ENCODE measurements at places on chromosomes 7 and 10.

GRCh38 chr7:51289623-51290303 lies 26.8 kb downstream of the COBL start:
- DNase-seq, result no peak

DNA sequence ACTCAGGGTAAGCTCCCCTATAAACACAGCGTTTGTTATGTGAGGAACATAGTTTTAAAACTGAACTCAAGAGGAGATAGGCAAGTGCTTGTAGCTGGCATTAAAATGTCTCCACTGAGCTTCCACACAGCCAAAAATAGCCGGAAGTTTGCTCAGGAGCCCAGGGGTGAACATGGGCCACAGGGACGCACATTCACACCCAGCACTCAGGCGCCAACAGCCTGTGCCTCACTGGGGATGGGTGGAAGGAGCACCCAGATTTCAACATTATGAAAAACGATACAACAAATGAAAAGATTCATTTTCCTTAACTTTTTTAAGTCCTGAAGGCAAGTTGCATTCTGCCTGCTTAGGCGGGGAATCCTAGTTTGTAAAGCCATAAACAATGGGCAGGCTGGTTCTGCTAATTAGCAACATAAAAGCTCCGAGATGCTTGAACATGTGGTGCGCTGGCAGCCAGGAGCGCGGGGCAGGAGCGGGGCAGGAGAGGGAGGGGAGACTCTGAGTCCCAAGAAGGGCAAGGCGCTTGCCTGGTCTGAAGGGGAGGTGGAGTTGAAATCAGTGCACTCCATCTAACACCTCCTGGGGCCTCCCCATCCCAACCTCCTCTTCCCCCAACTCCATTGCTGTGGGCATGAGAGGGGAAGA lies 235.9 kb downstream of the COBL start:
- no peak for DNase-seq

DNA sequence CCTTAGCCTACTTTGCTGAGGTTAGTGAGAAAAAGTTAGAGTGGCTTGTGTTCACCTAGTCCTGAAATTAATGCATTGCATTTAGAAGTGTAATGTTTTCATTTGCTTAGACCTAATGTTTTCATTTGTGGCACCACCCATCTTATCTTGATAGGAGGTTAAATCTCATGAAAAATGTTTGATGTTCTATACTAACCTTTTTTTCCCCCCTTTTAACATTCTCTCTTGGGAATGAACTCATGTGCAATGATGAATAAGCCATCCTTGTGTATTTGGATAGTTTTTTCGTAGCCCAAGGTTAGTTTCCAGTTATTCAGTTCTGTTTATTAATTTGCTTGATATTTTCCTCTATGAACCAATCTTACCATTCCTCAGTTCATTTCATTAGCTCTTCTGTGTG lies 2.8 kb downstream of the FHIP2A start:
- no peak for DNase-seq

DNA sequence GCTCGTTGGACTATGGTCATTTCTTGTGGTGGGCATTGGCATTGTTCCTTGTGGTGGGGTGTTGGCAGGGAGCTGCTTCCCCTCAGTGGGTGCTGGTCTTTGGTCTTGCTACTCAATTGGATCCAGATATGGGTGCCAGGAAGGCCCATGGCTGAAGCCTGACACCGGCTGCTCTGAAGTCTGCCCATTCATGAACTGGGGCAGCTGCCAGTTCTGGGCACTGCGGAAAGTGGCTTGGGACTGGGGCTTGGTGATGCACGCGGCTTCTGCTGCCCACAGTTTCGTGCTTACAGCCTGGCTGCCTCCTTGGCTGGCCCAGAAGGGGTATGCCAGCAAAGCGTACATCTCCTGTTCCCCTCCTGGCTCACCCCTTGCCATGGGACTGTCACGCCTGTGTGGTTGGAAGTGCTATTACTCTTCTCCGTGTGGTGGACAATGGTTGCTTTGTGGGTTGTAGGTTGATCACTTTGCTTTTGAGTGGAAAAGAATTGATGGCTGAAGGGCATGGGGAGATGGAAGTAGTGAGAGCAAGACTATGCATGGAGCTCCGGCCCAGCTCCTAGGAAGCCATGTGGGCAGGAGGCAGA lies 54.7 kb downstream of the ADAMTS14 start:
- DNase-seq, result no peak

DNA sequence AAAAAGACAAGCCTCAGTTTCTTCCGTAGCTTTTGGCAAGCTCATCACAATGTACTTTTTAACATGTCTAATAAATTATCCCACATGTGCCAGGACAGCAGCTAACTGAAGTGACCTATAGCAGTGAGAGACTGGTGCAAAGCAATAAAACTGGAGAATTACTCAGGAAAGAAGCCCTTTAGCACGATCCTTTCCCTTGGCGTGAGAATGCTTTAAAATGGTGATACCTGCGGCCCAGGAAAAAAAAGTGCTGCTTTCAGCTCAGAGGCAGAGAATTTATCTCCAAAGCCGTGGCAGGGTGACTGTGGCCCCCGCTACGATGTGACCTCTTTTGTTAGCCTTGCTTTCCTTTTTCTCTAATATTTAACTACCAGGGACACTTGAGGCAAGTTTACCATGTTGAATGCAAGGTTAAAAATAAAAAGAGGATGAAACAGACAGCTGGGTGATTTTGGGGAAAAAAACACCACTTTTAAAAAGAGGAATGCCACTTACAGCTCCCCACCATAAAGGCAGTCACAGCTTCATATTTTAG lies 184.0 kb downstream of the FANK1 start:
- DNase-seq, result no peak

DNA sequence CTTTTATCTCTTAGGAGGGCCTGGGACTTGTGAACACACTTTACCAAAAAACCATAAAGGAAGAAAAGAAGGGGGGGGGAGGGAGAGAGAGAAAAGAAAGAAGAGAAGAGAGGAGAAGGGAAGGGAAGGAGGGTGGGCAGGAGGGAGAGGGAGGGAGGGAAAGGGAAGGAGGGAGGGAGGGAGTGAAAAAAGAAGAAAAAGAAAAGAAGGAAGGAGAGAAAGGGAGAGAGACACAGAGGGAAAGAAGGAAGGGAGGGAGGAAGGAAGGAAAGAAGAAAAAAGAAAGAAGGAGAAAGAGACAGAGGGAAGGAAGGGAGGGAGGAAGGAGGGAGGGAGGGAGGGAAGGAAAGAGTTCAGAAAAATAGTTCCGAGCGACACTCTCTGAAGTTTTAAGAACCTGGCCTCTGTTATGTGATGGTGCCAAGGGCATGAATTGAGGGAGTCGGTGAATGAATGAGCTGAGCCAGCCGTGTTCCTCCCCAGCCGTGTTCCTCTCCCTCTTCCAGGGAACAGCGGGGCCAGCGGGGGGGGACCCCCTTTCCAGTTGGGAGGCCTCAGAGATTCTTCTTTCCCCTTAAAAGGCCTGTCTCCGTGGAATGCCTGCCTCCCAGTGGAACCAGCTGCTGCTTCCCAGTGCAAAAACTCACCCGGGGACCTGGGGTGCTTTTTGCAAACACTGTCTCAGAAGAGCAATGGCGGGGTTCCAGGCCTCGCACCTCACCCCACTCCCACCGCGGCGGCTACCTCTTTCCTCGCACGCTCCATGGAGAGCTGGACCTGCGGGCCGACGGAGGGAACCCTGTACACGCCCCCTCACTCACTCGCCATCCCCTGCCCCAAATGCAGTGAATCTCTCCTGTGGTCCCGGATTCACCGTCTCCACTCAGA lies 84.1 kb downstream of the FOXL3 start:
- no peak for DNase-seq

- no peak for DNase-seq
These were observed 487.1 kb downstream of the ATRNL1 start for GRCh38 chr10:115580239-115580638.

DNA sequence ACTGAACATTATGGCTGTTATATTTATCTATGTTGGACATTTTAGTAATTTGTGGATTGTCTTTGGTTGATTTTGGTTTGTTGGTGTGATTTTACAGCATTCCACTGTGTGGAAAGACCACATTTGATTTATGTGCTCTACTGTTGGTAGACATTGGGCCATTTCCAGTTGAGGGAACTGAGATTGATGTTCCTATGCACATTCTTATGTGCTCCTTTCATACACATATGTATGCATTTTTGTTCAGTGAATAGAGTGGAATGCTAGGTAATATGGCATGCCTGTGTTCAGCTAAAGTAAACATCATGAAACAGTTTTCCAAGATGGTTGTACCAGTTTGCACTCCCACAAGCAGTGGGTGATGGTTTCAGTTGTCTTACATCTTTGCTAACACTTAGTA lies 15.1 kb downstream of the CACNB2 start:
- no peak for DNase-seq

All from GM06990 (cell line).